ENCODE measurements at places on chromosomes 2 and 18.
A peak's percentile ranks its signal among the peaks of the same experiment; 100 is the strongest.

DNA sequence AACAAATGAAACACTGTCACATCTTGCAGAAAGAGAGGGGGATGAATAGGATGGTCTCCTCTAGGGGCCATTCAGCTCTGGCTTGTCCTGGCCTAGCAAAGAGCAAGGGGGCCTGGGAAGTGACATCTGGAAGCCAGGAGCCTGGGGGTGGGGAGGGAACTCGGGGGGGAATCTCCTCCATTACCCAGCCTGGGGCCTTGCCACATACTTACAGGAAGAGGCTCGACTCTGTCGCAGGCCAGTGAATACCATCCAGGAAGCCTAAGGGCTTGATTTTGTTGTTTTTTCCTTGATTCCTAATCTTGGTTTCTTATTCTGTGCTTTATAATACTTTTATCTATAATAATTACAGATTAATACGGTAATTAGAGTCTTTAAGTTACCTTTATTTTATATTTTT, 797.5 kb upstream of the ID2 start:
- DNase-seq, result no peak

DNA sequence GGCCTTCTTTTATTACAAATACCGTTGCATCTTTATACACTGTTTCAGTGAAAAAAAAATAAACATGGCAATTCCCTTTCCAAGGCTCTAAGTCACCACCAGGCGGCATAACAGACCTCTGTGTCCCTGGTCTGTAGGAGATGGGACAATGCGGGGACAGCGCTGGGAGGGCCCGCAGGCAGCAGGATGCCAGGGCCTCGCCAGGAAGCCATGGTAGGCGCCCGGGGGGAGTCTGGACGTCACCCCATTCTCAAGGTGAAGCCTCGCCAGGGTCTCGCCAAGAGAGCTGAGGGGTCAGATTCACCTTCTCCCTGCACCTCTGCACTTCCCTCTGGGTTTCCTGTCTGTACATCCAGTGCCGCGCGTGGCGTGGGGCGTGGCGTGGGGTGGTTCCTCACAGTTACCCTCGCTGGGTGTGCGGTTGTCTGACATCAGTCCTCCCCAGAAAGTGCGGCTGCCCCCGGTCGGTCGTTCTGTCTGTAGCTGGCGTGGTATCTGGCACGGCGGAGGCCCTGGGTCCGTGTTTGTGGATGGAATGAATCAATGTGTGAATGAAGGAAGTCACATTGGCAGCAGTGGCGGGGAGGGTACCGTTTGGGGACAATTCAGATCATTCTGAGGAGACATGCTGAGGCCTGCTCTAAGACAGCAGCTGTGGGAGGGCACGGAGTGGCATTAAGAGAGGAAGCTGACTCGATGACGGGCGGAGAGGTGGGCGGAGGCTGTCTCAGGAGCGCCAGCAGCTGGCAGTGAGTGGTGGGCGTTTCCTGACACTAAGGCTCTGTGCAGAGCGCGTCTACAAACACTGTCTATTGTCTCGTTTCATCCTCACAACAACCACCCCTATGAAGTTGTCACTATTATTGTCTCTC, 46.0 kb downstream of the LRRFIP1 start:
- no peak for DNase-seq

DNA sequence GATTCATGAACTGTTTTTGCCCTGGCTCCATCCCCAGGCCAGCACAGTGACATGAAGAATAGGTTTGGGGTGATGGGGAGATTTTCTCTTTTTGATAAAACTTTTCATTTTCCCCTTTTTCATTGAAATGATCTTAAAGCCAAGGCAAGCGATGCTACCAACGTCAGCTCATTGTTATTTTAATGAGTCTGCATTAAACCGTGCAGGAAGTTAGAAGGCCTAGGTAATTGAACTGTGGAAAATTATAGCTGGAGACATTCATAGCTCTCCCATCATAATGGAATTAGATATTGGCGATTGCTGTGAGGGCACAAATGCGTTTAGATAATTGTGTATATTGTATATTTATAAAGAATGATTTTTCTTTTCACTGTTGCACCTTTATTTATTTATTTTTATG, 33.2 kb downstream of the SMARCAL1 start:
- DNase-seq, result no peak

DNA sequence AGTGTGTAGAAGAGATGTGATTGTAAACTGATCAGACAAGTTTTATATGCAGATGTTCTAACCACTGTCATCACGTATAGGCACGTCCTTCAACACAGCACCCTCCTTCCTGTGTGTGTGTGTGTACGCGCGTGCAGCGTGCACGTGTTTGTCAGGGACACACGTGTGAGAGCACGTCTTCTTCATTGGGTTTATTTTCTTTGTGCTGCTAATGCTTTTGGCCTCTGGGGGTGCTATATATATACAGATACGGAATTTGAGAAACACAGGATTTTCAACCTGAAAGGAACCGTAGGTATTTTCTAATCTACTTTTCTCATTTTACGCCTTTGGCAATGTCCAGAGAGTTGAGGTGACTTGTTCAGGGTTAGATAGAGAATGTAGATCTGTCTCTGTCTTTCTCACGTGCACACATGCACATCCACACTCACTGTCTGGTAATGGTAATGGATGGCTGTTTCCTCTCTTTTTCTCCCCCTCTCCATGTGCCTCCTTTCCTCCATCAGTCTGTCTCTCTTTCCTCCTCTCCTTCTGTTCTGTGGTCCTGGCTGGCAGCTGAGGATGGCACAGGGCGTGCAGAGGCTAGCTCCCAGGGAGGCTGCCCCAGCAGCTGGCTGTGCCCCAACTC, 13.4 kb upstream of the CELF4 start:
- peak; percentile 2 for DNase-seq

DNA sequence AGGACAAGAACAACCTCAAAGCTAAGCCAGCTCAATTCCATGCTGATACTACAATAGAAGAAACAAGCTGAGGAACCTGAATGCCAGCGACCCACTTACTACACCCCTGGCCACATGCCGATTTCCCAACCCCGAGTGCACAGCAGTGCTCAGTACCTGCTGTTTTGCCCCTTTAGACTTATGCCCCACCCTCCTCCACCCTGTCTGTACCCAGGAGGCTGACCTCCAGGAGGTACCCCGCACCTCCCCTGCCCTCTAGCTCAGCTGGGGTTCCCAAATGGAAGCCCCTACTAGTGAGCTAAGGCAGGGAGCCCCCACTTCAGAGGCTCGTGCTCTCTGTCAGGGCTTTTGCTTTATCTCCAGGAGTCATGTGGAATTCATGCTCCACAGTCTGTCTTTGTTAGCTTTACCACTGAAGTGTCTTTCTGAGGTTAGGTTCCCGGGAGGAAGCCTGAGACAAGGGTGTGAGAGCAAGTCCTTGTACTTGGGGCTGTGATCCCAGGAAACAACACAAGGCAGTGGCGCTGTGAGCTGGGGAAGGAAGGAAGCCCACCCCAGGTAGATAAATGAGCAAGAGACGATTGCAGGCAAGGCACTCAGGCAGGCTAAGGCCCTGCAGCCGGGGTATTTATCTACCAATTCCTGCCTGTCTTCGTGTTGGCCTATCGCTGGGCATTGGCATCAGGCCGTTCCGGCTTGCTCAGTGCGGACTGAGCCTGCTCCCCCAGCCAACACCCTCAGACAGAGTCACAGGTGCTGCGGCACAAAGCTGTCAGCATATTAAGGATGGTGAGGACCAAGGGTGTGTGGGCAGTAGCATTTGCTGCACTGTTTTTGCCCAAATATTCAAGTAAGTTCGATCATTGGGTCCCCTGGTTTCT, 220.5 kb downstream of the CYP26B1 start:
- no peak for DNase-seq

DNA sequence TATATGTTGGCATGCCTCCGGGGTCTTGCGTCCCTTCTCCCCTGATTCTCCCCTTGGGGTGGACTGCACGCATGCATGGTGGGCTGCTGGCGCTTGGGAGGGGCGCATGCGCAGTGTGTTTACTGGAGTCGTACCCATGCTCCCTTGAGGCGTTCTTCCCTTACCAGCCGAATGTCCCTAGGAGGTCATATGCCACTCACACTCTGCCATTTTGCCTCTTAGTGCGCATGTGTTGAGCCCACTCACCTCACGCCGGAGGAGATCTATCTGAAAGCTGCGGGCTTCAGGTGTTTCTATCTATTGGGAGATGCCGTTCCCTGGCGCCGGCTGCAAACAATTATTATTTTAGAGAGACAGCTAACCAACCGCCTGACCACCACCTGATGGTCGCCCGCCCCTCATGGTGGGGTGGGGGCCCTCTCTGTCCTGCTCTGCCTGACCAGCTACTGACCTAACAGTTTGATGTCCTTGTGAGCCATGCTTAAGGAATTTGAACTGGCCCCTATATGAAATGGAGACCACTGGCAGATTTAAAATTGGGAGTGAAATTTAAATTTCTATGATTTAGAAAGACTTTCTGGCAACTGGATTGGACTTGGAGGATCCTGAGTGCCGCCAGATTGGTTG, 179.6 kb downstream of the RNF144A start:
- no peak for DNase-seq
